ENCODE measurements at places on chromosomes 2 and 18.

DNA sequence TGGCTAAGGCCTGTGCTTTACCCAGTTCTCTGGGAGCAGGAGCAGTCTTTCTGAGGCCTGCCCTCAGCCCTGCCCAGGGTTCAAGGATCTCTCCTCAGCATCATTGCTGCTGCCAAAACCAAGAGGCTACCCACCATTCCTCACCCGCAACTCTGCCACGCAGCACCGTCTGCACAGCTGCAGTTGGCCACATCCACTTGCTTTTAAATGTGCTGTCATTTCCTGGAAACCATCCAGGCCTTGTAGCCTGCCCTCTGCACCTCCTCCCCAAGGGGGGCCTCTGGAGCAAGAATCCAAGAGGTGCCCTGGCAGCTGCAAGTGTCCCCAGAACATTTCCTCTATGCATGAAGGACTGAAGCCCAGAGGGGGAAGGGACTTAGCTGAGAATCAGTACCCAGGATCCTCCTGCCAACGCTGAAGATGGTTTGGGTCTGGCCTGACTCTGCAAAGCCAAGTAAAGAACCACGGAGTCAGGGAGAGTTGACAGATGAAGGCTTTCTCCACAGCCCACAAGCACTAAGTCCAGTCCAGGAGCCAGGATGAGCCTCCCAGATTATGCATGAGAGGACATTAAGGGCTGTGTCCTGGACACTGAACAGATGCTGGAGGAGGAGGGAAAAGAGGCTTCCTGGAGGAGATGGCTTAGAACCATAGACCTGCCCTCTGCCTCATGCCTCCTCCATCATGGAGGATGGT is 14.9 kb downstream of the EMX1 start:
- DNase-seq: no peak

DNA sequence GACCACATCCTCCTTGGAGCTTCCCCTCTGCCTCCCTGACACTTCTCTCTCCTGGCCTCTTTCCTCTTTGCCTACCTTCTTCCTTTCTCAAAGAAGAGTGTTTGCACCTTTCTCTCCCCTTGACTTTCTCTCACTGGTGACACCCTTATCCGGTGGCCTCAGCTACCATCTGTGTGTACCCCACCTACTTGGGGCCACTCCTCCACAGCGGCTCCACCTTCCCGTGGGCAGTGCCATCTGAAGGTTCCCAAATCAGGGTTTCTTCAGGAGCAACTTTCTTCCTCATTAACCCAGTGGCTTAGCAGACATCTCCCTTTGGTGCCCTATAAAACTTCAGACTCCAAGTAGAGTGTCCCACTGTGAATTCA is 5.3 kb upstream of the NCL start:
- no peak for DNase-seq

GRCh38 chr2:144084114-144084661 is 435.7 kb downstream of the ZEB2 start:
- no peak for DNase-seq

GRCh38 chr2:48250943-48251342 is 279.0 kb upstream of the STON1 start:
- DNase-seq: no peak

DNA sequence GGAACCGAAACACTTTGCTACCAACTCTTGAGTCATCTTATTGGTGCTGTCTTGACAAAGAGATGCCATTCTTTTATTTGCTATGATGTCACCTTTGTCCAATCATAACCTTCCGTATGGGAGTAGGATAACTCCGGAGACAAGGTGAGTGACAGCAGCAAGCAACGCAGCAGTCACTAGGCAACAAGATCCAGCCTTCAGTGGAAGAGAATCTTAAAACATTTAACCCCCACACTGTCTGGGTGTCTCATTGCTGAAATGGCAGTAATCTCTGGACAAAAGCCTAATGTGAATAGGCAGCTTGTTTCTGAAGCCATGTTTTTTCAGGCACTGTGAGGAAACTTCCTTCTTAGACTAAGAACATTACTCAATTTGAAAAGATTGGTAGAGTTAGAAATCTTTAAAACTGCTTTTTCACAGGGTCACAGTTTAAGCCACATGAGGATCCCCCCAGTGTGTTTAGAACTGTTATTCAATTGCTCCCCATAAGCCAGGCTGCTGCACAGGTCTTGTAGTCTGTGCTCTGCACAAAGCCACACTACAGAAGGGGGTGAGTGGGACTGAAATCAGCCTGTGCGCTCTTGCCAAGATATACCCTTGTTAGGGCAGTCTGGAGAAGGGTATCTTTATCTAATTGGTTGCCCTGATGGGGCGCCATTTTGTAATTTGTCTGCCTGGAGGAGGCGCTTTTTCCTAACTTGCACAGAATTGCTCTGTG is 131.5 kb upstream of the STON1 start:
- no peak for DNase-seq

DNA sequence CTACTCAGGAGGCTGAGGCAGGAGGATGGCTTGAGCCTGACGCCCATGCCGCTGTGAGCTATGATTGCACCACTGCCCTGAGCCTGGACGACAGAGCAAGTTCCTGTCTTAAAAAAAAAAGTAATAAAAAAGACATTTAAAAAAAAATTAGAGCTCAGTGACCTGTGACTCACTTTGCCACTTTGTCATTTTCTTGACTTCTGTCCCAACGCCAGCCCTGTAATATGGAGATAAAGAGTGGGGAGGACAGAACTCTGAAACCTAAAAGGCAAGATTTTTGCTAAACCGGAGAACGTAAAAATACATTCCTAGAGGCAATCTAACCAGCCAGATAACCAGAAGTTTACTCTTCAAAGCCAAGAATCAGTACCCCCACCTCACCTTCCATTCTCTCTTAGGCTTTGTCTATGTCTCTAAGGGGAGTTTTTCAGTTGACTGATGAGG is 49.0 kb downstream of the PRKRA start:
- no peak for DNase-seq

DNA sequence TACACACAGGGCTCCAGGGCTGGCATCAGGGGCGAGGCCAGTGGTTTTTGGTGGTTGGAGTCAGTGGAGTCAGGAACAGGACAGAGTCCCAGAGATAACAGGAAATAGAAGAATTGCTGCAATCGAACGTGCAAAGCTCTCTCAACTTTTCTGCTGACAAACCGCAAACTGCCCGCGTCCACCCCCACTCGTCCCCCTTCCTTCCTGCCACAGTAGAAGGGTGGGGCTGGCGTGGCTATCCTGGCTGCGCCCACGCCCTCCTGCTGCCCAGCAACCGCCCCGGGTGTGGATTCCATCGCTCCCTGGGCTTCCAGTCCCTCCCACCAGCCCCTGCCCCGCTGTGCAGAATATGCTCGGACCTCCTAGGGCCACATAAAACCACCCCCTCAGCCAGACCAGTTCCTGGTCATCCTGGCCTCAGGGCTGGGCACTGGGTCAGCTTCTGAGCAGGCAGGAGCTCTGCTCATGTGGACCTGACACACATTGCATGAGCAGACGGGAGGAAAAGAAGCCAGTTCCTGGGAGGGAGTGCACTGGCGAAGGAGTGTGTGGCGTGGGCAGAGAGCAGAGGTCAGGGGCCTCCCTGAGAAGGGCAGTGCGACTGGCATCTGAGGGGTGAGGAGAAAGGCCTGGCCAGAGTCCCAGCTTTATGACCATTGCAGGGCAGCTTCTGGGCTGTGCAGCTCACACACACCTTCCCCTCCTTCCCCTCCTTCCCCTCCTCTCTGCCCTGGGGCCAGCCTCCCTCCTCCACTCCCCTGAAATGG is 85.4 kb upstream of the ATG16L1 start:
- peak; percentile 47 for DNase-seq

DNA sequence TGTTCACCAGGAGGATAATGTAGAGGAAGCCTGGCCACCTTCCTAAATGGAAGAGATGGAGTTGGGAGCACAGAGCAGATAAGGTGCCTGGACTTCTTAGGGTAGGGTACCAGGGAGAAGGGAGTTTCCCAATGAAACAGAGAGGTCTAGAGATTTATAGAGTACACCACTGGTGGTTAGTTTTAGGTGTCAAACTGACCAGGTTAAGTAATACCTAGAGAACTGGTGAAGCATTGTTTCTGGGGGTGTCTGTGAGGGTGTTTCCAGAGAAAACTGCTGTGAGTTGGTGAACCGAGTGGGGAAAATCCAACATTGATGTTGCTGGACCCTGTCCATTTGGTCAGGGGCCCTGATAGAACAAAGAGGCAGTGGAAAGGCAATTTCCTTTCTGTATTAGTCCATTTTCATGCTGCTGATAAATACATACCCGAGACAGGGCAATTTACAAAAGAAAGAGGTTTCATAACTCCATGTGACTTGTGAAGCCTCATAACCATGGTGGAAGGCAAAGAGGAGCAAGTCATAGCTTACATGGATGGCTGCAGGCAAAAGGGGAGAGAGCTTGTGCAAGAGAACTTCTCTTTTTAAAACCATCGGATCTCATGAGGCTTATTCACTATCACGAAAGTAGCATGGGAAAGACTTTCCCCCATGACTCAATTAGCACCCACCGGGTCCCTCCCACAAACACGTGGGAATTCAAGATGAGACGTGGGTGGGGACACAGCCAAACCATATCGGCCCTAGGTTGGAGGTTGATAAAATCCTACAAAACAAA is 260.8 kb downstream of the CBLN2 start:
- DNase-seq: no peak

DNA sequence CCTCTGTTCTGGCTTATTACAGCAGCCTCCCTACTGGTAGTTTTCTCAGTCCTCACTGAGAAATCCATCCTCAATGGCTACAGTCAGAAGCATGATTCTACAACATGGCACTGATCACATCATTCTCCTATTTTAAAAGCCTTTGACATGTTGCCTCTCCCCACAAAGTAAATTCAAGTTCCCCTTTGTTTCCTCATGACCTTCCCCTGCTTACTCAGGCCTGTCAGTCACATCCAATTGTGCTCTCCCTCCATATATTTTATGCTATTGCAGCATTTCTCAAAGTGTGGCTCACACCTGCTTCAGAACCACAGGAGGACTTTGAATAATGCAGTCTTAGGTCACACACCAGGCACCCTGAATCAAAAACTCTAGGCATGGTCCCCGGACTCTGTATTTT is 124.6 kb downstream of the SPOPL start:
- no peak for DNase-seq

DNA sequence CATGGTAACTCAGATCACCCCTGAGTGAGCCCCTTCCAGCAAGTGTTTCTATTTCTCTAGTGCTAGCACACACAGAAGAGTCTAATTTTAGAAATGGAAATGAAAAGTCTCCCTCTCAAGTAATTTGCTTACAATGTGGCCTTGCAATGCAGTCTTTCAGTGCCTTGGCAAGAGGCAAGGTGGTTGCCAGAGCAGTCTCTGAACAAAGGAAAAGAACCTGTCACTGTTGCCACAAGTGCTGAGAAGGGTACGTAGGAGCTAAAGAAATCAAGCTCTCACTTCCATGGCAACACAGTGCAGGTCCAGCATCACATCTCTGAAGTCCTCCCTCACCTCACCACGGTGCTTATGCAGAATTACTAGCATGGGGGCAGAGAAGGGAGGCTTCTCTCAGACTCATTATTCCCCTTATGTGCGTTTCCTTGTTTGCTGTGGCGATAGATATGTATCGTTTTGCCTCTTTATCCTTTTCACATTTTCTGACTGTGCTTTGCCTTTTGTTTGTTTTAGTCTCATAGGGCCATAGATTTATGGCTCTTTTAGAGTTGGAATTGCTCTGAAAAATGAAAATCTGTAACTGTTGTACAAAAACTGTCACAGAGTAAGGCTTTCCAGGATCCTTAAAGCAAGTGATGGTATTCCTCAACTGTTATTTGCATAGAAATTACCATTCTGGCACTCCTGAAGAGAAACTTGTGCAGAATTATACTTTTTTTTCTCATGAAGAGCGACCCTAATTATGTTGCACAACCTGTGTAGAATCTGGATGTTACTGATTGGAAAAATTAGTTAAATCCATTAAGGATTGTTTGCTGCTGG is 164.8 kb downstream of the CCDC85A start:
- DNase-seq: no peak

GRCh38 chr2:8176887-8177286 is 505.0 kb upstream of the ID2 start:
- no peak for DNase-seq

DNA sequence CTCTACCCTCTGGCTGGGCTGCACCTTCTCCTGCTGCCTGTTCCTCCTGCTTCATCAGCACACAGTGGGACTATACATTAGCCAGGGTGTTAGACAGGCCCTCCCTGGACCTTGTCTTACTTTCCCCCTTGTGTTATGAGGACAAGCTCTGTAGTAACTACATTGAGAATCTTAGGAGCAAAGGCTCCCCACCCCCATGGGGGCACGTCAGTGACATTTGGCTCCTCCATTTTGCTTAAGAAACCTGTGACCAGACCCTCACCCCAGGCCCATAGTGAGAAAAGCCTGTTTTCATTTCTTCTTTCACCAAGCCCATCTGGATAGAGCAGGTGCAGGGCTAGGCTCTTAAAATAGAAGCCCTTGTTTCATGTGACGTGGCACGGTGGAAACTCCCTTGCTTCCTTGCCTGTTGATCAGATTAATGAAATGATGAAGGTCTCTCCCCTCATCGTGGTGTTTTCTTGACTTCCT is 146.7 kb downstream of the RPIA start:
- DNase-seq: no peak

DNA sequence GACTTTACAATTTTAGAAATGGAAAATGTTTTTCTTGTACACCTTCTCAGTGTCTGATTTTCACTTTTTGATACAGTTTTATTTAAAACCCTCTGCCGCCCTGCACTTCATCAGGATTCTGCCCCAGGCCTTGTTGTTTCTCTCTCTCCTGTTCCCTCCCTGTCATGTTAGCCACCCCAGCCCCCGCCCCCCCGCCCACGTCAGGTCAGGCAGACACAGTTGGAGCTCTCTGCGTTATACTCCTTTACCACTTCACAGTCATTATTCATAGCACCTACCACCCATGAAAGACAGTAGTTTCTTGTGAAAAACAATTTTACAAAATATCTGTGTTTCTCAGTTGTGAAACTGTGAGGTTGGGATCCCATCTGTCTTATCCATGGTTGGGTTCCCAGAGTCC is 21.5 kb downstream of the ADNP2 start:
- DNase-seq: no peak

GRCh38 chr2:237630216-237631000 is 3.0 kb downstream of the LRRFIP1 start:
- DNase-seq: no peak

DNA sequence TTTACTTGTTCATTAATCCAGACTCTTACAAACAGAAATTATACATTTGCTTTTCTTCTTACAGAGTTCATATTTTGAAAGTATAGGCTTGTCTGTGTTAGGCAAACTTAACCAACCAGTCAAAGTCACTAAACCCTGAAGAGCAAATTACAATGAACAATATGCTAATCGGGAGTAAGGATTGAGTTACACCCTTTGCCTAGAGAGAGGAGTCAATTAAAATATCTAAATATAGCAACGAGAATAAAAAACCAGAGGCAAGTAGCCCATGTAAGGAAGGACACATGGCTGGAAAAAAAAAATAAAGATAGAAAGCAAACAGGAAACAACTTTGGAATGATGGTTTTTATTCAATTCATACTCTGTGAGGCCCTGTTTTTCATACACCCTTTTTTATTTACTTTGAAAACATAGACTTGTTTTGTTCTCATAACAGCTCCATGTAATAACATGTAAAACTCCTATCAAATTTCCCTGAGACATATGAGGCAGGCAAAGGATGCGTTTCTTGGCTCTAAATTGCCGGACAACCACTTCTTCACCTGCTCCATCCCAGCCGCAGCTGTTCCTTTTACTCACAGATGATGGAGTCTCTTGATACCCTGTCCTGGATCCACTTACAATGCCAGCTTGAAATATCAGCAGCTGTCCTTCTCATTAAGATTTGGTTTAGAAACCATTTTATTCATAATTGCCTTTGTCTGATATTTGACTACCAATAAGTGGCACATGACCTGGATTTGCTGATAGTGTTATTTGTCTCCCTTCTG is 767.7 kb upstream of the GCFC2 start:
- DNase-seq: no peak

Data from CD4-positive, alpha-beta T cell treated with Interleukin-21 for 1 hour (primary cell).